ENCODE measurements at places on chromosomes 6 and 20.

DNA sequence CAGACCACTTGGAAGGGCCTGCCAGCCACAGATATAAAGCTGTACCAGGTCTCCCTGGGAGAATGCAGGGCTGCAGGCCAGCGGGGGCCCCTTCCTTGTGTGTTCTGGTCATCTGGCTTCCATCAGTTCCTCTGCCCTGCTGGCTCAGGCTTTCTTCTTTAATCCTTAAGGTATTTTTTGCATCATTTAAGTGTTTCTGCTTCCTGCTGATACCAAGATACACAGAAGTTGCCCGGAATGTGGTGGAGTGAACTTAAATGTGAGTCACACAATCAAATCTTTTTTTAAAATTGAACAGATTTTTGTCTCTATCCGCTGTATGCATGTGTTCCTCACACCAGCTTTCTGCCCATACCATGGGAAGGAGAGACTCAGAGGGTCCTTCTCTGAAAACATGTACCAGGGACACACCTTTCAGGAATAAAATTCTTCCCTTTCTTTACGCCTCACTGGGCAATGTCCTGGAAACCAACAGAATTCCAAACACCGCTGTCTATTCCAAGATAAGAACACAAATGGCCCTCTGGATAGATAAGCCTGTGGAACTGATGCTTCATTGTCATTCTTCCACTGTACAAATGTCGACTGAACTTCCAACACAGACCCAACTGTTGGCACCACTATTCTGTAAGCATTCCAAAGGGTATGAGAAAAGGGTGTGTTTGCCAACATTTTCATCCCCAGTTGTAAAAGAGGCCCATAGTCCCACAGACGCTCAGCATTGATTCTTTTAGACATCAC is 206.2 kb upstream of the MYLIP start:
- DNase-seq: peak; percentile 75

DNA sequence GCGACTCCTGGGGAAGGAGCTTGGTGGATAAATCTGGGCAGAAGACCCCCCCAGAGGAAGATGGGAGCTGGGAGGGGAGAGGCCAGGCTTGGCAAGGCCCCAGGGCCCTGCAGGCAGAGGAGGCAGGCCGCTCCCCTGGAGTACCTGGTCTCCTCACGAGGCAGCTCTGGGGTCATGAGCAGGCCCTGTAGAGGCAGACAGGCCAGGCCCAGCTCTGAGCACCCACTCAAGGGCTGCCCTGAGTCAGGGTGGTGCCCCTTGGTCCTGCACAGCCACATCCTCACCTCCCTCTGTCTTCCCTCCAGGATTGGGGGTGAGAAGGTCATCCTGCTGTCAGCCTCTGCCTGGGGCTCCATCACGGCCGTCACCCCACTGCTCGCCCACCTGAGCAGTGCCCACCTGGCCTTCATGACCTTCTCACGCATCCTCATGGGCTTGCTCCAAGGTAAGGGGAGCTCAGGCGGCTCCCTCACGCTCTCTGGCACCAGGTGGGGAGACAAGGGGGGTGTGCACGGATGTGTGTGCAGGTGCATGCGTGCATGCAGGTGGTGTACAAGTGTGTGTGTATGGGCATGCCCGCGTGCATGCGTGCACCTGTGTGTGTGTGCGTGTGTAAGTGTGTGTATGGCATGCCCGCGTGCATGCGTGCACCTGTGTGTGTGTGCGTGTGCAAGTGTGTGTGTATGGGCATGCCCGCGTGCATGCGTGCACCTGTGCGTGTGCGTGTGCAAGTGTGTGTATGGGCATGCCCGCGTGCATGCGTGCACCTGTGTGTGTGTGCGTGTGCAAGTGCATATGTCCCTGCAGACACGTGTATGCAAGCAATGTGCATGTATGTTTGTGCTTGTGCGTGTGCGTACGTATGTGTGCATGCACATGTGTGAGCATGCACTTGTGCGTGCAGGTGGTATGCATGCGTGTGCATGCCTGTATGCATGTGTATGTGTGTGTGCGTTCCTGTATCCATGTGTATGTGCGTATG is 4.9 kb downstream of the SLC17A9 start:
- DNase-seq: no peak

- DNase-seq: no peak
Measured at GRCh38 chr6:103872233-103872632, 987.5 kb downstream of the HACE1 start.

DNA sequence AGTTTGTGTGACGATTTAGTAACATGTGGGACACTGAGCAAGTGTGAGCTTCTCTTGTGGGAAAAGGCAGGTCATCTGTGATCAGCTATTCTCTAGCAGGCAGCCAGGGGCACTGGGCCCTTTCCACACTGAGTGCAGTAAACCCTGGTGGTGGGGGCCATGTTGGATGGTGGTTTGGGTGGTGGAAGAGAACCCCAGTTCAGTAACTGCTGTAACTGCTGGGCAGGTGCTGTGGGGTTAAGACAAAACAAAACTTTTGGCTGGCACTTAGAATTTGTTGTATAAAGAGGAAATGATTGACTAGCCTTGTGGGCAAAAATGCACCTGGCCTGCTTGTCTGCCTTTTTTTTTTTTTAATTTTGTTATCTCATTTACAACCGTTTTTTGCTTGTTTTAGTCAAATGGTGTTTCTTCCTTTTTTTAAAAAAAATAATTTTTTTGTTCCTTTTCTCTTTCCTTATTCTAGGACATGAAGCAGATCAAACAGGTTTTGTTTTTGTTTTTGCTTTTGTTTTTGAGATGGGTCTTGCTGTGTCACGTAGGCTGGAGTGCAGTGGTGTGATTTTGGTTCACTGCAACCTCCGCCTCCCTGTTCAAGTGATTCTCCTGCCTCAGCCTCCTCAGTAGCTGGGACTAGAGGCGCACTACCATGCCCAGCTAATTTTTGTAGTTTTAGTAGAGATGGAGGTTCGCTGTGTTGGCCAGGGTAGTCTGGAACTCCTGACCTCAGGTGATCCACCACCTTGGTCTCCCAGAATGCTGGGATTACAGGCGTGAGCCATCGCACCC is 59.8 kb downstream of the IGF2R start:
- DNase-seq: no peak

GRCh38 chr6:42236682-42237473 is 19.2 kb upstream of the MRPS10 start:
- DNase-seq: no peak
